ENCODE measurements at places on chromosomes 4 and X.

DNA sequence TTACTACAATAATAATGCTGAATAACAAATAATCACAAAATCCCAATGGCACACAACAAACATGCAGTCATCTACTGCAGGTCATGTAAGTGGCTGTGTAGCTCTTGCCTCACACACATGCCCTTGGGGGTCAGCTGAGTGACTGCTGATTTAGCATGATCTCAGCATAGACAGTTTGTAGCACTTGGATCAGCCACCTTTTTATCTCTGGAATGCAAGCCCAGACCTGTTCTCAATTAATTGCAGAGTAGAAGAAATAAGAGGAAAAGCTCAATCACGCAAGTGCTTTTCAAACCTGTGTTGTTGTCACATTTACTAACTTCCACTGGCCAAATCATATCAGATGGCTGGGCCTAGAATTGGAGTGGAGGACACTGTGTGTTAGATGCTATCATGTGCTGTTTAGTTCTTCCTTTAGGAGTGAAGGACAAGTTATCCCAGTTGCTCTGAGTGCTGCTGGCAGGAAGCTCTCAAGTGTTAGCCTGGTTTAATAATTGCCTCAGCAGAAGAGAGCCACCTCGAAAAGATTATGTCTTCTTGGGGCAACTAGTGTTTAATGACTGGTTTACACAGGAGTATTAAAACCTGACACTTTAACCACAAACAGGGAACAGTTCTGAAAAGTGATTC is 128.3 kb upstream of the EPHA5 start:
- no peak for DNase-seq

DNA sequence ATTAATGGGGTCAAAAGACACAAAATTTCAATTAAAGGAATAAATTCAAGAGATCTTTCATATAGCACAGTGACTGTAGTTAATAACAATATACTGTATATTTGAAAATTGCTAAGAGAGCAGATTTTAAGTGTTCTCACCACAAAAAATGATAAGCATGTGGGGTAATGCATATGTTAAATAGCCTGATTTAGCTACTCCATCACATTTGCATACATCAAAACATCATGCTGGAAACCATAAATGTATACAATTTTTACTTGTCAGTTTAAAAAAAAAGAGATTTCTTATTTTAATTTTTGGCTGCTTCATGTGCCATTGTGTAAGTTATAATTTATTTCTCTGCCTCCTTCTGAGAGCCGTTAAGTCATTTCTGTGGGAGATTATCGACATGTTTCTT is 65.9 kb downstream of the FAM184B start:
- no peak for DNase-seq

GRCh38 chrX:133207751-133208150 is 10.4 kb downstream of the TFDP3 start:
- DNase-seq, result no peak

- DNase-seq, result no peak
Observed at GRCh38 chr4:91916219-91916618, 387.5 kb upstream of the GRID2 start.

- no peak for DNase-seq
Observed at GRCh38 chrX:11423362-11423818, 130.2 kb downstream of the AMELX start.

- DNase-seq, result no peak
Observed at GRCh38 chr4:82381235-82381634, 7.4 kb upstream of the HNRNPD start.

DNA sequence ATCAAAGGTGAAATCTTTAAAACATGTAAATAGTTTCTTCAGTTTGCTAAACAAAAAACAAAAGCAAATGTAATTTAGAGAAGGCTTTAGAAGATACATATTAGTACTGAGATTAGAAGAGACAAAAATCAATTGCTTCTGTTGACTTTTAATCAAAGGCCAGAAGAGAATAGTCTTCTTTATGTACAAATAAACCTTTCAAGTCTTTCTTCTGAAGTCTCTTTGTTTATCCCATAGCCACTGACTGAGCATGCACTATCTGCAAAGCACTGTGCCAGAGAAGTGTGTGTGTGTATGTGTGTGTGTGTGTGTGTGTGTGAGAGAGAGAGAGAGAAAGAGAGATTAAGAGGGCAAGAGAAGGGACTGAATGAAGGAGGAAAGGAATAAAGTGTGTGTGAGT is 198.4 kb downstream of the GLUD2 start:
- no peak for DNase-seq

DNA sequence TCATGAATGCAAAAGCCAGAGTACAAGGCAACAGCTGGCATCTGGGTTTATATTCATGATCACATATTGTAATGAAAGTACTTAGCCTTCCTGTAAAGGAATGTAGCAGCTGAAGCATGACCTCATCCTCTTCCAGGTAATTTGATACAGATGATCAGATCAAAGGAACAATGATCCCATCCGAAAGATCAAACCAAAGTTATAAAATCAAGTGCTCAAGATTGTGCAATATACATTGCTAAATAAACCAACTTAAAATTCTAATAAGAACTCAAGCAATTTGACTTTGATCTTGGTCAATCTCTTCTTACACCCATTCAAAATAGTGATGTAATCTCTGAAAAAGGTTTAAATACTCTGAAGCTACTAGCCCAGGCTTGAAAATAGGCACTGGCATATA is 113.1 kb upstream of the INPP4B start:
- DNase-seq, result no peak

DNA sequence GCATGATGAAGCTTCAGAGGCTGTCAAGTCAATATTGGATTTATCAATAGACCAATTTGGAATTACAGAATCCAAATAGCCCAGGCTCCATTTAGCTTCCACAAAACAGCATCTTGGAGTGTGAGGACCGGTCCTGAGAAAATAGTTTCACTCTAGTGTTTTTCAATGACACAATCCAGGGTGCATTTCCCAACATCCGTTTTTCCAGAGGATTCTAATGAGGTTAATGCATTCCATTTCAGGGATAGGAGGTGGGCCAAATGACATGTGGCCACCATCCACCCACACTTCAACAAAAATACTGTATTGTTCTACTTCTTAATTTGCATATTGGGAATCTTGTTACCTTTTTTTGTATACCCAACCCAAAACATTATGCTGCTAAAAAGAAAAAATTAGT is 229.8 kb upstream of the LDB2 start:
- DNase-seq, result no peak

DNA sequence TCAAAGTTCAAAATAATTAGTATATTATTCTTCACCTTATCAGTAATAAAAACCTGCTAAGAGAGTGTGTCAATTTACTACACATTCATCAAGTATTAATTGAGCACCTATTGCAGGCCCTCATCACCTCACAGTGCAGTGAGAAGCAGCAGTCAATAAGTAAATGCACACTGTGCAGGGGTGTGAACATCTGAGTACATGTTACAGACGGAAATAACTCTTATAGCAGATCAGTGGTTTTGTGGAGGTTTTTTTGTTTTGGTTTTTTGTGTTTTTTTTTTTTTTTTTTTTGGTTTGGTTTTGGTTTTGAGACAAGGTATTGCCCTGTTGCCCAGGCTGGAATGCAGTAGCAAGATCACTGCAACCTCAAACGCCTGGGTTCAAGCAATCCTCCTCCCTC is 20.3 kb downstream of the KLF3 start:
- no peak for DNase-seq

GRCh38 chr4:74483226-74483911 is 38.4 kb downstream of the AREG start:
- DNase-seq, result no peak

DNA sequence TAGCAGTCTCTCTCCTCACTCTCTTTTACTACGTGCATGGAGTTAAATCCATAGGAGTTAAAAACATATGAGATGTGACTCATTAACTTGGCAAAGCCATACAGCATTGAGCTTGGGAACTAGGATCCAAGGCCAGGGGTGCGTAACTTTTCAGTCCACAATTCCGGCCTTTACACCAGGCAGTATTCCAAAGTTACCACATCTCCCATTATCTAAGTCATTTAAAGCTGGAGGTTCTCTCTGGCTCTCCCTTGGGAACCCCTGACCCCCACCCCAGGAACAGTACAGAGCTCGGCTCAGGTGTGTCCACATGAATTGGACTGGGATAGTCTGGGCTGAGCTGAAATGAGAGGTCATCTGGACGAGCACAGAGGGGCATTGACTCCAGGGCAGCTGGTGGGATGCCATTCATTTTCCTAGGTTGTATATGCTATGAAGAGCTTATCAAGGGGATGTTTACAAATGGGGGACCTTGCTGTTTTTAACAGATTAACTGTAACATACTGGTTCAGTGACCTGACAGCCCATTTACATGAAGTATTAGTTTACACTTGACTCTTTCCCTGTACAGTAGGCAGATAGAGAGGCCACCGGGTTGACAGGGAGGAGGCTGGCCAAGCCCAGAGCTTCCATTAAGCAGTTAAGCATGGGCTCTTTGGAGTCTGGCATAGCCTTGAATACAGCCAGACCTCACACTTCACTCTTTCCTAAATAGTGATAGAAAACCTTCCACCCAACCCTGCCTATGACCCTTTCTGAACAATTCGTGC is 128.8 kb downstream of the RAB28 start:
- no peak for DNase-seq

- no peak for DNase-seq
Observed at GRCh38 chr4:55561889-55562288, 15.2 kb upstream of the CLOCK start.

GRCh38 chr4:72094059-72094797 is 62.4 kb downstream of the NPFFR2 start:
- no peak for DNase-seq

DNA sequence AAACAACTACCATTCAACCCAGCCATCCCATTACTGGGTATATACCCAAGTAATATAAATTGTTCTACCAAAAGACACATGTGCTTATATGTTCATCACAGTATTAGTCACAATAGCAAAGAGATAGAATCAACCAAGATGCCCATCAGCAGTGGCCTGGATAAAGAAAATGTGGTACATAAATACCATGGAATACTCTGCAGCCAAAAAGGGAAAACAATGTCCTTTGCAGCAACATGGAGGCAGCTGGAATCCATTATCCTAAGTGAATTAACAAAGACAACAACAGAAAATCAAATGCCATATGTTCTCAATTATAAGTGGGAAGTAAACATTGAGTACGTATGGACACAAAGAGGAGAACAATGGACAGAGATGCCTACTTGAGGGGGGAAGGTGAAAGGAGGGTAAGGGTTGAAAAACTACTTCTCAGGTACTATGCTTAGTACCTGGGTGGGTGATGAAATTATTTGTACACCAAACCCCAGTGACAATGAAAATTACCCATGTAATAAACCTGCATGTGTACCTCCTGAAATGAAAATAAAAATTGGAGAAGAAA is 632.1 kb upstream of the AADAT start:
- no peak for DNase-seq

DNA sequence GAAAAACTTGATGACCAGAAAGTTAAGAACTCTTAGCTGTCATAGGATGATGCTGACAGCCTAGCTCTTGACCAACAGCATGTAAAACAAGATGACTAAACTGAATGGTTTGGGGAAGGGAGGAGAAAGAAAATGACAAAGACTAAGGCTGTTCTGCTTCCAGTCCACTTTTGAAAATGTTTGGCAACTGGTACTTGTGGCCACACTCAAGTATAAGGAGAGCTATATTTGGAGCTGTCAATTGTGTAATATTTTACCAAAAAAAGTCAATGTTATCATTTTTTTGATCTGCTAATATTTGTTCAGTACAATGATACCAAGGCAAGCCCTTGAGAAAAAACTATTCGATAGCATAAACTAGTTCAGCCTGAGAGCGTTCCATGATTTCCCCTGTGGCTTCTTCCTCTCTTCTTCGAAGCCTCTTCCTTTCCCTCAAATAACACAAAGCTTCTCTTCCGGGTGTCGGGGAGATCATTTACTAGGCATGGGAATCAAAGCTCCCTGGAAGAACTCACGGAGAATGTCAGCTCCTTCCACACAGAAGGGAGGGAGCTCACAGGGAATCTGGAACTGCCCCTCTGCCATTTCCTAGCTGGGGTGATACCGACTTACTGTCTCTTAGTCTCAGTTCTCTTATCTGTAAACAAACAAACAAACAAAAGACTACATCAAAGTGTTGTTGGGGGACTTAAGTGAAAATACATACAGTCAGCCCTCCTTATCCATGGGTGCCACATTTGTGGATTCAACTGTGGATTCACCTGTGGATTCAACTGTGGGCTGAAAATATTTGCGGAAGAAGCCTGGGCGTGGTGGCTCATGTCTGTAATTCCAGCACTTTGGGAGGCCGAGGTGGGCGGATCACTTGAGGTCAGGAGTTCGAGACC is 82.6 kb downstream of the SCD5 start:
- no peak for DNase-seq

- DNase-seq, result no peak
Observed at GRCh38 chr4:150063128-150063527, 15.1 kb upstream of the DCLK2 start.

Data from left hindlimb (tissue), 1 donor.